A549 treated with dexamethasone at 1 μM for 4 hours (cell line): ENCODE measurements at places on chromosomes 6 and 20. TPM values are rescaled to one million over a fixed set of nuclear protein-coding genes. Genes with fewer than 3 reads are reported as not detected.

DEK gene
- total RNA-seq, result 77.4 to 95.0 TPM (median 92.2 TPM) in 5 replicates

APCDD1L gene
- 0.07 to 0.18 TPM (median 0.11 TPM) in 4 of 5 replicates, not detected in the other for total RNA-seq

MDFI gene
- total RNA-seq, result 0.47 to 0.87 TPM (median 0.61 TPM) in 5 replicates

ZNF133 gene
- total RNA-seq, result 11.4 to 13.5 TPM (median 11.7 TPM) in 5 replicates

NHSL1 gene
- total RNA-seq, result 2.4 to 5.8 TPM (median 4.9 TPM) in 5 replicates

RFX6 gene
- total RNA-seq, result not detected in 5 replicates

ETV7 gene
- total RNA-seq, result 0.09 to 0.28 TPM (median 0.13 TPM) in 5 replicates

DLK2 gene
- 4.5 to 7.3 TPM (median 7.0 TPM) in 5 replicates for total RNA-seq
